ENCODE measurements at places on chromosomes 1 and 21. TPM values are rescaled to one million over a fixed set of nuclear protein-coding genes. Genes with fewer than 3 reads are reported as not detected.

The FAM151A gene
- total RNA-seq, result not detected

DNA sequence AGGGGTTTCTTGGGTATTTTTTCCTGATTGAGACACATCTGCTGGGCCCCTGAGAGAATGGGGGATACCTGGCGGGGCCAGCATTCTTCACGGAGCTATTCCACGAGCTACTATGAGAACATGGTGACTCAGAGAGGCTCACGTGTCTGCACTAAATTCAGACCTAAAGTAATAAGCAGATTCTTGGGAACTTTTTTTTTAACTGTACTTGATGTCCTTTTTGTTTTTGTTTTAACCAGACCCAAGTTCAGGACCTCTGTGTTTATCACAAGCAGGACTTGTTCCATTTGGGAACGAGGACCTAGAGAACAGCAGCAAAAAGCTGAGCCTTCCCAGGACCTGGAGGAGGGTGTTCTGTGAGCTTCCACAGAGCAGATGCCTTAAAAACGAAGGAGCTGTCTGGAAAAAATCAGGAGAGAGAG, 44.0 kb downstream of the EVA1C start:
- DNase-seq, result no peak
- H3K4me3 ChIP-seq, result no peak overlapping the region
- H3K4me1 ChIP-seq, result peaks cover 9% of the 10 kb centered on the region
- peak overlapping the region; percentile 29 for H3K27ac ChIP-seq
- H3K27me3 ChIP-seq, result no peaks in the 10 kb centered on the region

DNA sequence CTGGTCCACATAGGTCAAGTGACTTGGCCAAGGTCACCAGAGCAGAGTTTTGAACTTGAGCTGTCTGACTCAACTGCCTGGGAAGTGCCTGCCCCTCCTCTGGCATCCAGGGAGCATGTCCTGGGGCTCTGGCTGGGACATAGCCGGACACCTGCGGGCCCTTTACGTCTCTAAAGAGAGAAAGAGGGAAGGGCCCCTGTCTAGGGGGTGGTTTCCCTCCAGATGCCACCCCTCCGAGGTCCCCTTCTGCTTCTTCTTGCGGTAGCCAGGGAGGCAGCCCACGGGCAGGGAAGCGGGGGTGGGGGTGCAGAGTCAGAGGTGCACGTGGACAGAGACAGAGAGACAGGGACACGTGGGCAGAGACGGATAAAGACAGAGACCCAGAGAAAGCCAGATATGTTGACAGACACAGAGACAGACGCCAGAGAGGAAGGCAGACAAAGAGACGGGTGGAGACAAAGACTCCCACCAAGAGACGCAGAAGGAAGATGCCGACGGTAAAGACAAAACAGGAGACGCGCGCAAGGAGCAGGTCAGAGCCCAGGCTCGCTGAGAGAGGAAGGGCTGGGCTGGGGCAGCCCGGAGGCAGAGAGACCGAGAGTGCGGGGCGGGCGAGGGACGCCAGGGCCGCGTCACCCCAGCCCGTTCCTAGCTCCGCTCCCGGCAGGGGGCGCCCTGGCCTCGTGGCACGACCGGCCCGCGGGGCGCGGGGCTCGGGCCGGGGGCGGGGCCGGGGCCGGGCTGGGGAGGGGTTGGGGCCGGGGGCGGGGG, 458 bp upstream of the ALPL start:
- no peak overlapping the region for H3K27ac ChIP-seq
- H3K4me1 ChIP-seq, result no peaks in the 10 kb centered on the region
- H3K27me3 ChIP-seq, result no peaks in the 10 kb centered on the region
- peak; percentile 90 for DNase-seq
- no peaks in the 10 kb centered on the region for H3K36me3 ChIP-seq
- H3K4me3 ChIP-seq, result no peak overlapping the region

DNA sequence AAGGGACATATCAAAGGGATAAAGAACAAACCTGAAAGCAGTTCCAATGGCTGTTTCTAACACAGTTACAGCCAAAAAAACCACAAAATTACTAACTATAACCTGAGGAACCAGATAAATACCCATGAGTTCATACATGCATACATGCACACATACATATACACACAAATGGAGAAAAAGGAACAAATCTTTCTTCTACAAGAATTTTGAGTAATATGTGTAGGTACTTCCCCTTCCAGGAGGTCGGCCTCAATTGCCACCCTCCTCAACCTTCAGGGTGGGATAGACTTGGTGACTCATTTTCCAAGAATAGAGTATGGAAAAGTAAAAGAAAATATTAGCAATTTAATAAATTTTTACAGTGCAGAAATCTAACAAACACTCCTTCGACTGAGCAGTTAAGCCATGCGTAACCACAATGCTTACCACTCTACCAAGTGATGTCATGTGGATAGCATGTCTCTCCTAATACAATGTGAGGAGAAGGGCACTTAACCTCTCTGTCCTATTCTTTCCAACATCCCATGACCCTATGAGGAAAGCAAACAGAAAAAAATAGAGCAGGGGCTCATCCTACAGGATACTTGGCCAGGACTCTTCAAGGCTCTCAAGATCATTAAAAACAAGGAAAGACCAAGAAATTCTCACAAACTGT, 243.0 kb upstream of the RUNX1 start:
- H3K4me1 ChIP-seq, result no peaks in the 10 kb centered on the region
- no peaks in the 10 kb centered on the region for H3K27me3 ChIP-seq
- H3K36me3 ChIP-seq, result no peaks in the 10 kb centered on the region
- no peak for DNase-seq

GRCh38 chr21:27647921-27648320, 681.0 kb upstream of the ADAMTS5 start:
- no peak overlapping the region for H3K4me3 ChIP-seq
- no peaks in the 10 kb centered on the region for H3K36me3 ChIP-seq
- DNase-seq, result no peak
- H3K4me1 ChIP-seq, result no peaks in the 10 kb centered on the region
- H3K27ac ChIP-seq, result no peak overlapping the region
- H3K27me3 ChIP-seq, result no peaks in the 10 kb centered on the region

DNA sequence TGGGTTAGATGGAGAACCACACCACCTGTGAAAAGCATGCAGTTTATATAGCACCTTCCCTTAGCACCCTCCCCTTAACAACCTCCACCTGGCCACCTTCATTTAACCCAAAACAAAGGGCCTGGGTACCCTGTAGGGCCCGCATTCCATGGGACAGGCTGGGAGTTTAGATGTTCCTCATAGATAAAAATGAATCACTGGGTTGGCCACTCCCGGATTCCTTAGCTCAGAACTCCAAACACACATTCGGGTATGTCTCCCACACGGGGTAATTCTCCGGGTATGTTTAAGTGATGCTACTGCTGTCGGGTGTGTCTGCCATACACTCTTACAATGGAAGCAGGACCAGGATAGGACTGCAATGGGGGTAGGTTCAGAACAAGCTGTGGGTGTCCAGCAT, 43.9 kb upstream of the FOXO6 start:
- no peaks in the 10 kb centered on the region for H3K4me1 ChIP-seq
- H3K27ac ChIP-seq, result no peak overlapping the region
- no peaks in the 10 kb centered on the region for H3K27me3 ChIP-seq
- H3K4me3 ChIP-seq, result no peak overlapping the region

- DNase-seq, result no peak
- no peaks in the 10 kb centered on the region for H3K36me3 ChIP-seq
- no peaks in the 10 kb centered on the region for H3K4me1 ChIP-seq
- no peaks in the 10 kb centered on the region for H3K27me3 ChIP-seq
- no peak overlapping the region for H3K4me3 ChIP-seq
These were observed 20.1 kb upstream of the PEX10 start for GRCh38 chr1:2432441-2432844.

DNA sequence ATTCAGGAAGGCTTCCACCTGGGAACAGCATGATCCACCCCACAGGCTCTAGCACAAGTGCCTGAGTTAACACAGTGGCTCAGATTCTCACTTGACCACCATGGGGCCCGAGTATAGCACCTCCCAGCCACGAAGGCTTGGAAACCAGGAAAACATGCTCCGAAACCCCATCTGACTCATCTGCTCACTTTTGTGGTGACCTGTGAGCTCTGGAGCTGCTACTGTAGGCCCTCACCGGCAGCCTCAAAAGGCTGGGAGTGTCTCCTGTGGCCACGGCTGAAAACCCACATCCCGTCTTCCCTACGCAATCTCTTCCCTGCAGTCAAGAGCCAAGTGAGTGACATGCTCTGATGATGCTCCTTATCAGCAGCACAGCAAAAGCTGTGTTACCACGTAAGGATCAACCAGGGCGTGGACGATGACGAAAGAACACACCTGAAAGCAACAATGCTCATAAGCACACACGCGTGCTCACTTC, 81.4 kb downstream of the TGFBR3 start:
- no peak for DNase-seq
- no peaks in the 10 kb centered on the region for H3K36me3 ChIP-seq
- no peak overlapping the region for H3K27ac ChIP-seq
- no peaks in the 10 kb centered on the region for H3K27me3 ChIP-seq

The SPOCD1 gene
- 4.0 TPM for total RNA-seq

GRCh38 chr1:88394958-88395357, 289.1 kb upstream of the PKN2 start:
- H3K4me3 ChIP-seq, result no peak overlapping the region
- no peaks in the 10 kb centered on the region for H3K4me1 ChIP-seq
- no peaks in the 10 kb centered on the region for H3K36me3 ChIP-seq
- H3K27ac ChIP-seq, result no peak overlapping the region

GRCh38 chr1:10292188-10292587, 81.8 kb downstream of the KIF1B start:
- no peak overlapping the region for H3K27ac ChIP-seq
- no peaks in the 10 kb centered on the region for H3K36me3 ChIP-seq
- no peak overlapping the region for H3K4me3 ChIP-seq
- H3K27me3 ChIP-seq, result no peaks in the 10 kb centered on the region
- peaks cover 4% of the 10 kb centered on the region for H3K4me1 ChIP-seq

GRCh38 chr1:234199476-234200127, 173.7 kb upstream of the COA6 start:
- no peaks in the 10 kb centered on the region for H3K36me3 ChIP-seq
- DNase-seq, result no peak
- no peaks in the 10 kb centered on the region for H3K4me1 ChIP-seq
- no peak overlapping the region for H3K4me3 ChIP-seq
- H3K27me3 ChIP-seq, result peaks cover 3% of the 10 kb centered on the region

- no peak for DNase-seq
- no peaks in the 10 kb centered on the region for H3K4me1 ChIP-seq
- H3K27ac ChIP-seq, result no peak overlapping the region
- no peaks in the 10 kb centered on the region for H3K27me3 ChIP-seq
- H3K36me3 ChIP-seq, result no peaks in the 10 kb centered on the region
- H3K4me3 ChIP-seq, result no peak overlapping the region
These were observed 127.1 kb upstream of the ARHGEF16 start for GRCh38 chr1:3327389-3327702.

DNA sequence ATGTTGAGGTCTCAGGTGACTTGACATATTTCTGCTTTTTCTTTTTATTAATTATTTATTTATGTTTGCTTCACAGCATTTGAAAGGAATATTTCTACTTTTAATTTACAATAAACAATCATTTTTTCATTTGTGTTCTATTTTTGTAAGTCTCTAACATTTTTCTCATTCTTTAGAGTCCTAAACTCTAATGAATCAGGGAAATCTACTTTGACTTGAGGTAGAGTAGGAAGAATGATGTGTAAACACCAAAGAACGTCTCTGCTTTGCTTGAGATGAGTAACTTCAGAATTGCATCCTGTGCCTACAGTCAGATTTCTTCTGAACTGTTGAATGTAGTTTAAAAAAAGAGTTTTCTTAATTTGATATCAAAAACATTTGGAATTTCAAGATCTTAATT, 65.2 kb downstream of the CNST start:
- no peaks in the 10 kb centered on the region for H3K36me3 ChIP-seq
- no peaks in the 10 kb centered on the region for H3K27me3 ChIP-seq
- no peaks in the 10 kb centered on the region for H3K4me1 ChIP-seq
- DNase-seq, result no peak
- H3K27ac ChIP-seq, result no peak overlapping the region

The TTC39A gene
- 2.0 TPM for total RNA-seq

The KISS1 gene
- total RNA-seq, result not detected

DNA sequence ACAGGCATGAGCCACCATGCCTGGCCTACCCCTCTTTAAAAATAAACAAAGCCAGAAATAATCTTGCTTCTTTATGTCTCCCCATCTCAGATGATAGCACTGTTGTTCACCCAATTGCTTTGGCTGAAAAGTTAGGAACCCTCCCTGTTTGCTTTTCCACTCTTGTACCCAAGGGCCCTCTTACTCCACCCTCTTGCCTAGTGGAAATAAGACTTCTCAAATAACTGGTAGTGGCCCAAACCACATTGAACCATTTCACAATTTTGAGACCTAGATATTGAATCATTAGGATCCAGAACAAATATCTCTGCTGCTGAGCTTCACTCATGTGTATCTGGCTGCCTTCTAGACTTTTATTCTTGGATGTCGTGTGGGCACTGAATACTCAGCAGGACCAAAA, 37.7 kb downstream of the RNF220 start:
- DNase-seq, result no peak
- H3K4me1 ChIP-seq, result no peaks in the 10 kb centered on the region
- H3K27ac ChIP-seq, result no peak overlapping the region
- no peak overlapping the region for H3K4me3 ChIP-seq
- H3K27me3 ChIP-seq, result peaks cover 3% of the 10 kb centered on the region
- no peaks in the 10 kb centered on the region for H3K36me3 ChIP-seq

- H3K4me1 ChIP-seq, result no peaks in the 10 kb centered on the region
- no peak for DNase-seq
- H3K36me3 ChIP-seq, result no peaks in the 10 kb centered on the region
- H3K27ac ChIP-seq, result no peak overlapping the region
- no peak overlapping the region for H3K4me3 ChIP-seq
- H3K27me3 ChIP-seq, result no peaks in the 10 kb centered on the region
These were observed 75.6 kb upstream of the KAZN start for GRCh38 chr1:14522926-14523241.

The SEMA6C gene
- total RNA-seq, result 8.1 TPM

The CD160 gene
- total RNA-seq, result not detected

The SV2A gene
- total RNA-seq, result 20.5 TPM

GRCh38 chr1:79262745-79263258, 256.3 kb upstream of the ADGRL4 start:
- no peaks in the 10 kb centered on the region for H3K36me3 ChIP-seq
- no peaks in the 10 kb centered on the region for H3K4me1 ChIP-seq
- DNase-seq, result no peak
- no peaks in the 10 kb centered on the region for H3K27me3 ChIP-seq

DNA sequence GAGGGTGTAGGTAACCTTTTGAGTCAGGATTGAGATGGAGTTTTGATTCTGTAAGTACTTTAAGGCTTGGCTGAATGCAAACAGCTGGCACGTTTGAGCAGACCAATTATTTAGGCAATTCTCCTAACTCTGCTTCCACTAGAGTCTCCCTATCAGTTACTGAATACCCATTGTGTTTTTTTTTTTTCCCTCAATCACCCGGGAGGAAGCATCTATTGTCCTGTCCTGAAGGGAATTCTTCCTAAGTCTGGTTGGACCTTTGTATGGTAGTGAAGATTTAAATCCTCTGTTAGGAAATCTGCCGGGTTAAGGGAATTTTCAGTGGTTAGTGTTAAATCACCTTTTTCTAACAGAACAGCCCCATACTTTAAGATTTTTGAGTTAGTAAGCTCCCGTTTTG, 571.2 kb upstream of the USP24 start:
- no peaks in the 10 kb centered on the region for H3K27me3 ChIP-seq
- H3K27ac ChIP-seq, result no peak overlapping the region
- DNase-seq, result no peak
- H3K4me3 ChIP-seq, result no peak overlapping the region
- H3K36me3 ChIP-seq, result no peaks in the 10 kb centered on the region

Data from aorta (tissue), 5 donors.